ENCODE measurements at places on chromosomes 1 and 21.

GRCh38 chr1:8214501-8215173 lies 103.3 kb upstream of the SLC45A1 start:
- no peak for ATAC-seq

GRCh38 chr1:102790997-102791396 lies 317.3 kb downstream of the COL11A1 start:
- no peak for ATAC-seq

- ATAC-seq: no peak
These were observed 437.6 kb downstream of the PTPRU start for GRCh38 chr1:29673669-29674626.

DNA sequence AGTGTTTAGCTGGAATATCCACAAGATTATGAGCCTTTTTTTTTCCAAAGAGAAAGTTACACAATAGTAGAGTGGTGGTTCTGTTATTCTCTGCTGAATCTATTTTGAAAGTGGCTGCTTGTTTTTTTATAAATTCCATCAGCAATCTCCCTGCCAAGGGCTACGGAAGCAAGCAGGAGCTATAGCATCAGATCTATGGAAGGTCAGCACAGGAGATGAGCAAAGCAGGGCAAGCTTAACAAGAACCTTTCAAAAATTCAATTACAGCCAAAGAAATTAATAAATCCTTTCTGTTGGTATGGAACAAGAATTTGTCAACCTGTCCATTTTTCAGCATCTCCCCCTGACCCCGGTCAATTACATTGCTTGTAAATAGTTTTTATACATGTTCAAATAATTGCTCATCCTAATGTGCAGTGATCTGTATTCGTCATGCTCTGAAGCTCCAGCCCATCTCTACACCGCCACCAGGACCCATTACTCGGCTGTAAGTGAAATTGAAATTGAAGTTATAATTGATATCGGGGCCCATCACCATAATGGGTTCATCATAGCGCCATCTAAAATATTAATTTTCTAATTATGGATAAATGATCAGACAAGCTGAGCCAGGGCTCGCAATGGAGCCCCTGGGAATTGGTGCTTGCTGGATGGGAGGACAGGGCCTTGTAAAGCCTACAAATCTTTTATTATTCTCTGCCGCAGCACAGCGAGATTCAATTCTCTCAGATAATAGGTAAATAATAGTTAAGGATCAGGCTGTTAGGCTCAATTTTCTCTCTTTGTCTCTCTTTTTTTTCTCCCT lies 215.1 kb downstream of the ATG4C start:
- no peak for ATAC-seq

DNA sequence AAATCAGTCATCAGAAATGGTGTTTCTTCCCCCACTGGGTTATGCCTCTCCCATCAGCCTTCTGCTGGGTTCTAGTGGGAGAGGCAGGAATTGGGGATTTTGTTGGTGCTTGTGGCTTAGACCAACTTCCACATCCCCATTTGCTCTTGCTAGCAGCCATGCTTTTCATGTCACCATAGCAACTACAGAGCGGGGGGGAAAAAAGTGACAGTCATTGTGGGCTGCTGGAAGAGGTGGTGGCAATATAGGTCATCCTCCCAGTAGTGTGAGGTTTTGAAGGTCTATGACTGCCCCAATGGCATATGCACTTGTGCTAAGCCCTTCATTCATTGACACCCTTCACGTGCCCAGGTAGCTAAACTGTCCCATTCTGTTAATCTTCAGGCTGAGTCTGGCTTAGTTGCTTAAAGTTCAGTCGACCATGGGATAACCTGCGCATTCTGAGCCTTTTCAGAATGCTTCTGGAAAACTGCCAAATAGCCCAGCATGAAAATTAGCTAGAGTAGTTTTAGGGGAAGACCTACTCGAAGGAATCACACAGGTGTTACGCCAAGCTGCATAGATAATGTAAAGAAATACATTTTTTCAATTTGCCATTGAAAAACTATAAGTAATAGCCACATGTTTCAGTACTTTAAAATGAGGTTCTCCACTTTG lies 53.7 kb upstream of the ZNF326 start:
- ATAC-seq: no peak

DNA sequence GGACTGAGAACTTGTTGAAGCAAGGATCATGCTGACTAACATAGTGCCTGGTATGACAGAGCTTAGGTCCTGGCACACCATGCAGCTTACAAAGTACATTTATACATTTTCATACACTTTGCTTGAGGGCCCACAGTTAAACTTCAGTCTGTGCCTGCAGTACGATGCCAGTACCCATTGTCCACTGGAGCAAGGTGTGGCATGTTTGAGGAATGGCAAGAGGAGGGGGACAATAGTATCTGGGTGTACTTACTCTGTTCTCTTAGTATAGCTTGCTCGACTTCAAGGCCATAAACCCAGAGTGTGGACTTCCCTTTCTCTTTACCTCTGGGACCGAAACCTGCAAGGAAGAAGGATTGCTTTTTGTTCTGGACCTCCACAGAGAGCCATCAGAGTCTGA lies 6.8 kb upstream of the YBX1 start:
- peak; percentile 27 for ATAC-seq

- ATAC-seq: peak; percentile 62
These were observed 14.0 kb upstream of the ZNF692 start for GRCh38 chr1:248872752-248873408.

DNA sequence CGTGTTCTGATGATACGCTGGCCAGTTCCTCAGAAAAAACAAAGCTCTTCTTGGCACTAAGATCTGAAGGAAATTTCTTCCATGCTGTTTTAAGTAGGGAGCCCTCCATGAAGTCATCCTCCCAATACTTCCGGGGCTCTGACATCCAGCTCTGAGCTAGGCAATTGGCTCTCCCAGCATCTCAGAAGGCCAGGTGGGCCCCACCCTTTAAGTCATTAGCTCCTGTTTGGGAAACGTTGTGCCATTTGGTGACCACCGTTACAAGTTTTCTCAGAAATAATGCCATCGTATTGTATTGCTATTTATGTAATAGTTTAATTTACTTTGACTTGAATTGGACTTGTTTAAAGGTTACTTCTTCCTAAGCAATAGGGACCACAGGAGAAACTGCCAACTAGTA lies 130.3 kb upstream of the EDN2 start:
- ATAC-seq: no peak

- peak; percentile 77 for ATAC-seq
These were observed 119.2 kb downstream of the EDEM3 start for GRCh38 chr1:184635347-184635979.

DNA sequence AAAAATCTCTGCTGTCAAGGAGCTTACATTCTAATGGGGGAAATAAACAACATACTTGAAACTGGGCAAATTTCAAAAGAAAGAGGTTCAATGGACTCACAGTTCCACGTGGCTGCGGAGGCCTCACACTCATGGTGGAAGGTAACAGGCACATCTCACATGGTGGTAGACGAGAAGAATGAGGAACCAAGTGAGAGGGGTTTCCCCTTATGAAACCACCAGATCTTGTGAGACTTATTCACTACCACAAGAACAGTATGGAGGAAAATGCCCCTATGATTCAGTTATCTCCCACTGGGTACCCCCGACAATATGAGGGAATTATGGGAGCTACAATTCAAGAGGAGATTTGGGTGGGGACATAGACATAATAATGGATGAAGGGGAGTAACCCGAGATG lies 226.4 kb downstream of the ZP4 start:
- no peak for ATAC-seq

DNA sequence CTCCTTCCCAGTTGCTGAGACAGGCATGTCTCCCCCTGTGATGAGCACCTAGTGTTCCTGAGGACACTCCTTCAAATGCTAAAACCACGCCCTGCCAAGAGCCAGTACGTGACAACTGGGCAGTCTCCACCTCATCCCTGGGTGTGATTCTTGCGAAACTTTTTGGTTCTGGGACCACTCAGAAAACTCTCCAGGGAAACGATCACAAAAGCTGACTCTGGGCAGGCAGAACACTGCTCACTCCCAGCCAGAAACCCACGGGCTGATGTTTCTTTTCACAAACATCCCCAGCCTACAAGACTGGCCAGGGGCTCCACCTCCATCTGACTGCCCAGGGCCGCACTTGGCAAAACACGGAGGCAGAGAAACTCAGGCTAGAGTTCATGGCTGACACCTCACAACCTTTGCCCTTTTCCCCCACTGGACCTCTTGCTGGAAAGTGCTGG lies 24.4 kb downstream of the DHRS3 start:
- peak; percentile 47 for ATAC-seq

- no peak for ATAC-seq
These were observed 176.4 kb downstream of the ETS2 start for GRCh38 chr21:38982096-38982495.

DNA sequence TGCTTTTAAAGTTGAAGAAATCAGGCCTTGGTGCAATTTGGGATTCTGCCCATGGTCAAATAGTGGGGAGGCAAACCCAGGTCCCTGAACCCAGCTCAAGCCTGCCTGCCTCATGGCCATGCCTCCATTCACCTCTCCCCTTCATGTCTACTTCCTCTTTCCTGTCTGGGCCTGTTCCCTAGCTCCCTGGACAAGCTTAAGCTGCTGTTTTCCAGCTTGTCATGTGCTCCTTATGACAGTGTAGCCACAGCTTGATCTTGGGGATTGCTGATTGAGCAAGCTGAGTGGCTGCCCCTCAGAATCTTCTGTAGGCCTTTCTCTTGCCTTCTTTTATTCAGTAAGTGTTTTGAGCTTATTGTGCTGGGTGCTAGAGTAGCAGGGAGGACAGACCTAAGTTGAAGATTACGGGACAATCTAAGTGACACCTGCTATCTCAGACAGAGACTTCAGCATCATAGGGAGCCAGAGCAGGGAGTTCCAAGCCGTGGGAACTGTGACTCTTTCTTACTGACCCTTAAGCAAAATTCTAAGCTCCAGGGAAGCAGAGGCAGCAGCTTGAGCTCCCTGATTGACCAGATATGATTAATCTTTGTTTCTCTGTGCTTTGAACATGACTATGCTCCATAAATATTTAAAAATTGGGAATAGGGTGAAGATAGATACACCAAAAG lies 520 bp upstream of the MR1 start:
- peak; percentile 95 for ATAC-seq

DNA sequence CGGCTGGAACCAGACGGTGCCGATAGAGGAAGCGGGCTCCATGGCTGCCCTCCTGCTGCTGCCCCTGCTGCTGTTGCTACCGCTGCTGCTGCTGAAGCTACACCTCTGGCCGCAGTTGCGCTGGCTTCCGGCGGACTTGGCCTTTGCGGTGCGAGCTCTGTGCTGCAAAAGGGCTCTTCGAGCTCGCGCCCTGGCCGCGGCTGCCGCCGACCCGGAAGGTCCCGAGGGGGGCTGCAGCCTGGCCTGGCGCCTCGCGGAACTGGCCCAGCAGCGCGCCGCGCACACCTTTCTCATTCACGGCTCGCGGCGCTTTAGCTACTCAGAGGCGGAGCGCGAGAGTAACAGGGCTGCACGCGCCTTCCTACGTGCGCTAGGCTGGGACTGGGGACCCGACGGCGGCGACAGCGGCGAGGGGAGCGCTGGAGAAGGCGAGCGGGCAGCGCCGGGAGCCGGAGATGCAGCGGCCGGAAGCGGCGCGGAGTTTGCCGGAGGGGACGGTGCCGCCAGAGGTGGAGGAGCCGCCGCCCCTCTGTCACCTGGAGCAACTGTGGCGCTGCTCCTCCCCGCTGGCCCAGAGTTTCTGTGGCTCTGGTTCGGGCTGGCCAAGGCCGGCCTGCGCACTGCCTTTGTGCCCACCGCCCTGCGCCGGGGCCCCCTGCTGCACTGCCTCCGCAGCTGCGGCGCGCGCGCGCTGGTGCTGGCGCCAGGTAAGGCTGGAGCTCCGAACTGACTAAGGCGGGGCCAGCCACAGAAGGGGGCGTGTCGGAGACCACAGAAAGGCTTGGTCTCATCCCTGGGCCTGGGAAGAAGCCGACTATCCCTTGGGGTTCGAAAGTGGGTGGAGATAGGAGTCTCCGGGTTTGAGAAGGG lies 486 bp downstream of the SLC27A3 start:
- peak; percentile 62 for ATAC-seq

DNA sequence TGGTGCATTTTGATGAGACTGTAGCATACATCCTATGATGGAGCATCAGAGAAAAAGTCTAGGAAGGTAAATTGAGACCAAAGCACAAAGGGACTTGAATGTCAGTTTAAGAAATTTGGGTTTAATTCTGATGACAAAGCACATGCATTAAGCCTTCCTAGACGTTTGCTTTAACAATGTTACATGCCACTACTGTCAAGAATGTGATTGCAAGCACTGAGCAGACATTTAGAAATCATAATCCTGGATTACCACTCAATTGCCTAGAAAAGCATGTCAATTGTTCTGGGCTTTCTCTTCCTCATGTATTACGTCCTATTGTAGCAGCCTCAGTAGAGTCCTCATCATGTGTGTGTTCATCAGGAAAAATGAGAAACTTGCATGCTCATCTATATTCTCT lies 117.1 kb downstream of the ZNF281 start:
- no peak for ATAC-seq

DNA sequence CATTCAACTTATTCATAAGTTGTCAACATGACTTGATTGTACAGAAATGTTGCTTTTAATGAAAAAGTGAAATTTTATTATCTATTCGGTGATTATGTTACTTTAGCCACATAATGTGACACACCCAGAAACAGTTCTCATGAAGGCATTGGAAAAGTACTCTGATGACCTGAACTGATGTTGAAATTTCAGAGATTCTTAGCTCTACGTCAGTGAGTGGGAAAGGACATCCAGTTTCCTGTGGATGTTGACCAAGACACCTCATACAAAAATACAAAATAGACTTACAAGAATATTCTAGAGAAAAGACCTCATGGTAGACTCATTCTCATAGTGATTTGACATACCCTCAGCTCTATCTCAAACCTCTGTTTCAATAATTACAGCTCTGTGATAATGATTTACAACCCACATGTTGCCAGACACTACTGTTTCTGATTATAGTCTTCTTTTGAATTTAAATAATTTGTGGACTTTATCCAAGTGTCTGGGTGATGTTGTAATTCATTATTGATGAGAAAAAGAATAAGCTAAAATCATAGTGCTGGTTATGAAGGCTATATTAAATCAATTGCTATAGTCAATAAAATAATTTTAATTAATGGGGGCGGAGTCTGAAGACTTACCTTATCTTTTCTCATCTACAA lies 37.3 kb downstream of the KCNK2 start:
- no peak for ATAC-seq

DNA sequence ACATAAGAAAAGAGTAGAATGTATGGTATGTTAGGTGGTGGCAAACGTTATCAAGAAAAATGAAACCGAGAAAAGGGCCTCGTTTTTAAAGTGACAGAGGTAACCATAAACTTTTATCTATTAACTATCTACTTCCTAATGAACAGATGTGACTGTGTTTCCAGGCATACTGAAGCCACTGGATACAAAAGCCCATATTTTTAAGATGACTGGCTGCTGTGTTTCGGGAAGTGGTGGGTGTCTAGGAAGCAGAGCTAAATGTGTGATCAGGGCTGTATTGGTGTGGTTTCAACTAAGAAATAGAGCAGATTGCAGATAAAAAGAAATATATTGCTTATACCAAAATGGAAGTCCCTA lies 71.8 kb downstream of the CHRM3 start:
- no peak for ATAC-seq

- no peak for ATAC-seq
These were observed 43.2 kb upstream of the BACE2 start for GRCh38 chr21:41124641-41125201.

DNA sequence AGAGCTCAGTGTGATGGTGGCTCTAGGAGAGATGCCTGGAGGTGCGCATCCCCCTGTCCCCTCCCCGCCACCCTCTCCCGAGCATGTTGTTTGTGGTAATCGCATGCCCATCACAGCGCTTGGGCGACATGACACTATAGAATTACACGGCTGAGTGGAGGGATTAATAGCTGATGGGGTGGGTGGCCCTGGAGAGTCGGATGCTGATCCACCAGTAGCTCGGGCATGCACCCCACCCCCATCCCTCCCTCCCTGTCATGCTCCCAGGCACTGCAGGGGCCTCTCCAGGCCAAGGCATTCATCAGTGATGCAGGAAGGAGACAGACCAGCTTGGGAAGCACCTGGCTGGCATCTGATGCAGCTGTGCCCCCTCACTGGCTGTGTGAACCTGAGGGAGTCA lies 159.0 kb upstream of the IGSF21 start:
- no peak for ATAC-seq
